ENCODE measurements at places on chromosomes 11 and 22.

DNA sequence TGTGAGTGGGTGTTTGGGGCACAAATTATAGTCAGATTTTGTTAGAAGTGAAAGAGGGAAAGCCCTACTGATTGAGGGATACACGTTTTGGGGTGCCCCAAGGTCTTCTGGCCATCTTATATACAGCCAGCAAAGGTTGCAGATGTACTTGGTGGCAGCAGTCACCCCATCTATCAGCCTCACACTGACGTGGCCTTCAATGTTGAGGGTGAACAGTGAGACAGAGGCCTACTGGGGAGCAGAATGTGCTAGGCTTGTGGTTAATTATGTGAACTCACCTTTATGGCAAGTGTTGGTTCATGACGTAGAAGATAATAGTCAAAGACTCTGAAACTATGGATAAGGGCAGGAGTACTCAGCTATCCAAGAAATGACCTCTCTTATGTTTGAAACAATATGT, 121.2 kb downstream of the TRIM44 start:
- DNase-seq, result no peak

- DNase-seq, result no peak
Measured at GRCh38 chr11:117313828-117314768, 2.0 kb downstream of the BACE1 start.

GRCh38 chr11:105991888-105992287, 30.2 kb downstream of the MSANTD4 start:
- no peak for DNase-seq

DNA sequence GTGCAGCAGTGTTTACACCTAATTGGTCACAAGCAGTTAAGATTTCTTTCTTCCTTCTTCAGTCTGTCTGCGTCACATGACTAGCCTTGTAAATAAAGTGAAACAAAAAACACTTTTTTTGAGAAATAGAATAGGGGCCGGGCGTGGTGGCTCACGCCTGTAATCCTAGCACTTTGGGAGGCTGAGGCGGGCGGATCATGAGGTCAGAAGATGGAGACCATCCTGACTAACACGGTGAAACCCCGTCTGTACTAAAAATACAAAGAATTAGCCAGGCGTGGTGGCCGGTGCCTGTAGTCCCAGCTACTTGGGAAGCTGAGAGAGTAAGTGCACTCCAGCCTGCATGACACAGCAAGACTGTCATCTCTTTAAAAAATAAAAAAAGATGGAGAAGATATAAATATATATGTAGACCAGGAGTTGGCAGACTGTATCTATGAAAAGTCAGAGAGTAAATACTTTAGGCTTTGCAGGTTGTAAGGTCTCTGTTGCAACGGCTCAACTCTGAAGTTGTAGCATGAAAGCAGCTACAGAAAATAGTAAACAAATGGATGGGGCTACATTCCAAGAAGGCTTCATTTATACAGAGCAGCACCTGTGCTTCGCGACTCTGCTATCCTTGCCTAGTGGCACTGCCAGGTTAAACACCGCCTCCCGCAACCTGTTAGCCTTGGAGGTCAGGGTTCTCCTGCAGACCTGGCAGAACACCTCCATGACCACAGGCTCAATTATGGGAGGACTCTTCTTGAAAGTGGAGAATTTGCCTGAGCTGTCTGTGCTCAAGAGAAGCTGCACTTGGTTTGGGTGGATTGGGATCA, 55.9 kb downstream of the PPP6R2 start:
- no peak for DNase-seq

DNA sequence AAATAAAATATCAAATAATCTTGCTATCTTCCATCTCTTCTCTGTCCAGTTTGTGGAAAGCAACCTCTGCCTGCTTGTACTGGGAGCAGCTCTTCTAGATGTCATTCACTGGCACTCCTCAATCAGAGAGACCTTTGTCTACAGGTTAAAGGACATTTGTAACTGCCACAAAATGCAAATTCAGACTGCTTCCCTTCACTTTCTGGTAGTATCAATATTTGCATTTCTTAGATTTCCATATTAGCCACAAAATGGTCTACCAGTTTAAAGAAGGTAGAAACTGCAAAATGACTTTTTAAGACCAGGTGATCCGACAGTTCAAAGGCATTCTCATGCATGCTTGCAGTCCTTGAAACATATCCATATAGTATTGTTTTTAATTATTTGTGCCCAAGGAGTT, 51.7 kb upstream of the RCN1 start:
- no peak for DNase-seq

- DNase-seq, result no peak
Measured at GRCh38 chr22:47565607-47566006, 803.2 kb downstream of the TBC1D22A start.

DNA sequence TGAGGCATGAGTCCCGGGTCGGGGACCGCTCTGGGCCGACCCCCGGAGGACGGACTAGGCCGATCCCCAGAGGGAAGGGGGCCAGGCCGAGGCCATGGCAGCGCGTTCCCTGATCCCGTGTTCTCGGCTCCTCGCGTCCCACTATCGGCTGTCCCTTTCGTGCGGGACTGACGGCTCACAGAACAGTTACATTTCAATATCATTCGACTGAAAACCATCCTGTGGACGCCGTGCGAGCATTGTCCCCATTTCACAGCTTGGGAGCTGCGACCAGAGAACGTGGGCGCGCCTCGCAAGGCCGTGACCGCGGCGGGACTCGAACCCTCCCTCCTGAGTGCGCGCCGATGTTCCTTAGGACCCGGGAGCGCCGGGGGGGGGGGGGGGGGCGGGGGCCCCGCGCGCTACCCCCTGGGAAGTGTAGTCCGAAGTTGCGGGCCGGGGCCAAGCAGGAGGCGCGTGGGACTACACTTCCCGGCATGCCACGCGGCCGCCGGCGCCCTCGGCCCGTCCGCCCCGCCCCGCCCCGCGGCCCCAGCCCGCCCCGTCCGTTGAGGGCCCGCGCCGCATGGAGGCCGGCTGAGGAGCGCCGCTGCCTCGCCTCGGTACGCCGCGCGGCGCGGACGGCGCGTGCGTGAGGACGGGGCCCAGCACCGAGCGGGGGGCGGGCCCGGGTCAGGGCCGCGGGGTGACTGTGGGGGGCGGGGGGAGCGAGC, at the start of gene TRABD:
TSS of gene TRABD (plus strand) at position 539 of the 713 bp plus-strand sequence. CDS start 7,148 bp downstream, outside the sequence.
- peak; percentile 77 for DNase-seq

GRCh38 chr11:68904248-68904847, 657 bp downstream of the IGHMBP2 start:
- no peak for DNase-seq

DNA sequence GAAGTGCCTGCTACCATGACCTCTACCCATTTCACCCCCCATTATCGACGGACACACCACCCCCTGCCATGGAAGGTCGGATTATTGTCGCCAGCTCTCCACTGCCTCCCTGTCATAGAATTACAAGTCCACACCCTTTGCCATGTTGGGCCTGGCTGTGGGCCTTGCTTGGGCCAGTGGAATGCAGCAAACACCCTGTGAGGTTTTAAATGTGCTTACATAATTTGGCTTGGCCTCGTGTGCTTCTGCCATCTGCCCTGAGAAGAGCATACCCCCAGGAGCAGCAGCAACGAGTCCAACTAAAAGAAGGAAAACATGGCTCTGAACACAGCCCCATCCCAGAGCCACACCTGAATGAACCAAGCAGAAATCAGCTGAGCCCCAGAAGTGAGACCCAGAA, 94.1 kb upstream of the PRDM11 start:
- DNase-seq, result no peak

GRCh38 chr11:34984514-34984913, 68.1 kb downstream of the PDHX start:
- DNase-seq, result no peak

DNA sequence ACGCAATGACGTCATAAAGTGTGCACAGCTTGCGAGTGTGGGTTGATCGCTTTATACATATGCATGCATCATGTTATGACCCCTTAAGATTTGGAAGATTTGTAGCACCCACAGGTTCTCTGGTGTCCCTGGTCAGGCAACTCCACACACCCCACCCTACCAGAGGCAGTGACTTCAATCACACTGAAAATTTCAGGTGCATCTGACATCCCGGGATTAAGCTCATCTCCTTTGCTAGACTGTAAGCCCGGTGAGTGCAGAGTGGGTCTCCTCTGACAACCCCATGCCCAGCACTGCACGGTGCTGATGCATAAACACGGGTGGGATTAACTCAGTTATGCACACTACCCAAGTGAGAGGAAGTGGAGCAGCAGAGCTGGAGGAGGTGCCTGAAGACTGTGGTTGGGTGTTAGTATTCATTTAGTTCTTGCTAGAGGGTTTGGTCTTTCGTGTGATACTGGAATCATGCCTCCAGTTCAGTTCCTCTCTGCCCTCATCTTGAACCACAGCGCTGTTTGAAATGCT, 6.5 kb downstream of the ARSA start:
- no peak for DNase-seq

- DNase-seq, result no peak
Measured at GRCh38 chr22:44391015-44391414, 78.3 kb upstream of the SHISAL1 start.

- no peak for DNase-seq
Measured at GRCh38 chr11:115869780-115870431, 365.7 kb upstream of the CADM1 start.

- DNase-seq, result no peak
Measured at GRCh38 chr22:39292561-39293074, 26.8 kb downstream of the RPL3 start.

- no peak for DNase-seq
Measured at GRCh38 chr22:47300698-47301405, 538.4 kb downstream of the TBC1D22A start.

DNA sequence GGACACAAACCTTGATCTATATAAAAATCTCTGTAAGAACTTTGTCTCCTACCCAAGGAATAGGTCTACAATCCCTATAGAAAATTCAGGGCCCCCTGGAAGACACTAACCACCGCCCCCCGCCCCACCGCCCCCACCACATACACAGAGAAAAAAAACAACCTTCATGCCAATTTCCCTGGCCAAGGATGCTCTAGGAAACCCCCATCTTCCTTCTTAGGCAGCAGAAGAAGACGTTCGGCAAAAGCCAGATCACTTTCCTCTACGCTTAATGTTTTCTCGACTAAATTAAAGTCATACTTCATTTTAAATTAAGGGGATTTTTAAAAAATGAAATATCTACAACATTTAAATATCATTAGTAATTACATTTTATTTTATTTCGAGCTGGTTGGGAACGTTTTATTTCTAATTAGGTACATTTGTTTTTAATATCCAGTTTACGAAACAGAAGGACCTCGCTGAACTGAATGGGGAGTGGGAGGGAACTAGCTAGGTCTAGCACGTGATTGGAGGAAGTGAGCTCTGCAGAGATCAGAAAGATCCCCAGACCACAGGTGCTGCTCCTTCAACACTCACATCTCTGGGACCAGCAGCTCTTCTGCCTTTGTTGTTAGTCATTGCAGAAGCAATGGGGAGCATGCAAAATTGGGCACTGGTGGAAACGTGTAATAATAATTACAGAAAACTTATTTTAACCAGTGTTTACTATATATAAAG, 472.3 kb downstream of the MN1 start:
- DNase-seq, result no peak
